ENCODE measurements at places on chromosomes 7 and 10. TPM values are rescaled to one million over a fixed set of nuclear protein-coding genes. Genes with fewer than 3 reads are reported as not detected.

The STEAP1B gene
- total RNA-seq: 0.77 TPM

The BET1 gene
- 21.4 TPM for total RNA-seq

The AKR1C3 gene
- total RNA-seq: 308 TPM

The RAB19 gene
- 22.0 TPM for total RNA-seq

The HEPACAM2 gene
- 106 TPM for total RNA-seq

The NODAL gene
- not detected for total RNA-seq

The MYL7 gene
- total RNA-seq: not detected

The IFIT1B gene
- not detected for total RNA-seq

The HKDC1 gene
- total RNA-seq: 20.2 TPM

The FHIP2A gene
- total RNA-seq: 29.7 TPM

The DRGX gene
- 0.35 TPM for total RNA-seq

The LCOR gene
- 93.0 TPM for total RNA-seq

The ARHGAP22 gene
- 5.9 TPM for total RNA-seq

The OR9A2 gene
- total RNA-seq: not detected

The OR2A7 gene
- 46.2 TPM for total RNA-seq

The CH25H gene
- 0.84 TPM for total RNA-seq

The LIPJ gene
- total RNA-seq: 0.12 TPM

The POLL gene
- 32.1 TPM for total RNA-seq

The PLA2G12B gene
- 16.9 TPM for total RNA-seq

The ELFN1 gene
- total RNA-seq: 0.41 TPM

Data from mucosa of descending colon (tissue), 3 donors.